ENCODE measurements at places on chromosomes 1 and 21.

GRCh38 chr1:29267321-29268070, 31.2 kb downstream of the PTPRU start:
- DNase-seq = no peak

- no peak for DNase-seq
Measured at GRCh38 chr21:41668686-41669532, 97.9 kb downstream of the RIPK4 start.

DNA sequence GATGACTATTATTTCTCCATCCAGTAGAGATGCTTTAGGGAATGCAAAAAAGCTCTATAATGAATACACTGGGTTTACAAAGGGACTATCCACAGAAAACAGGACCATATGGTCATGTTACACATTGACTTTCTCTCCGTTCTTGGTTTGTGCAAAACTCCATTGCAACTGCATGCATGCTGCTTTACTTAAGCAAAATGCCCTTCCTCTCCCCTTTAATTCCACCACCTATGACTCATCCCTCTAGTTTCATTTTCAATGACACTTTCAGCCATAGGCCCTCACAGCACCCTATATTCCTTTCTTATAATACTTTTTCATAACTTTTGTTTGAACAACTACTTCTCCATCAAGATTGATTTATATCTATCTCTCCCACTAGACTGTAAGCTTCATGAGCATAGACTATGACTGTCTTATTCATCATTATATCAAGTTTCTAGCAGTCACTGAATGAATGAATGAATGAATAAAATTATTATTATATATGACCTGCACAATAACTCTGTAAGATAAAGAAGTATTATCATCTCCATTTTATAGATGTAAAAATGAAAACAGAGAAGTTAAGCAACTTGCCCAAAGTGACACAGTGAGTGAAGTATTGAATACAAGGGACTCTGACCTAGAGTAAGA, 248.9 kb downstream of the PLPP3 start:
- no peak for DNase-seq

DNA sequence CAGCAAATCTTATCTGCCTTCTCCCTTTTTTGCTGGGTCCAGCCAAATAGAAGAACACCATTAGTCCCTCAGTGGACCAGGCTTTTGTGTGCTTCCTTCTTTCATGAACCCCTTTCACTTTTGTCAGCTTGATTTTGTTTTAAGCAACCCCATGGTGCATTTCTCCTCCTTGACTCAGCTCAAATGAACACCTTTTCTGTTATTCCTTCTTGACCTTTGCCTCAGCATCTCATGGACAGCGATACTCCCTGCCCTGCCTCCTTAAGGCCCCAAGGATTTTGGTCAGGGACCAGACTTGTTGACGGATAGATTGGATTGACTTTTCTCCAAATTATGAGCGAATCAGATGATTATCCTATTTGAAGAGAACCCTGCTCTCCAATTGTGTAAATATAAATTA, 356.6 kb upstream of the USP24 start:
- no peak for DNase-seq

DNA sequence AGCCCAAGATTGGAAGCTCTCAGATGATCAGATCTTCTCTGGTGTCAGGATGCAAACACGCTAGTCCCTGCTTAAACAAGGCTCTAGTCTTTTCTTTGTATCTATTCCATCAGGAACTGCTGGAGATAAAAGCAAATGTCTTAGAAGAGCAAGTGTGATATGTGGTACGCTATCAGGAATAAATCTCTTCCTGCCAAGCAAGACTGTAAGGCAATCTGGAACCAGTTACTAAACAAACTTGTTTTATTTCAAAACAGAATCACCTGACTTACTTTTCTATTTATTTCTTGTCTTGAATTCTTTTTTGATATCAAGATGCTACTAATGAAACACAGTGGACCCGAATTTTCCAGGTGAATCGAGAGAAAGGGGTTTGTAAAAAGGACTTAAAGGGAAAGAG, 139.9 kb upstream of the ZNF644 start:
- DNase-seq = no peak

DNA sequence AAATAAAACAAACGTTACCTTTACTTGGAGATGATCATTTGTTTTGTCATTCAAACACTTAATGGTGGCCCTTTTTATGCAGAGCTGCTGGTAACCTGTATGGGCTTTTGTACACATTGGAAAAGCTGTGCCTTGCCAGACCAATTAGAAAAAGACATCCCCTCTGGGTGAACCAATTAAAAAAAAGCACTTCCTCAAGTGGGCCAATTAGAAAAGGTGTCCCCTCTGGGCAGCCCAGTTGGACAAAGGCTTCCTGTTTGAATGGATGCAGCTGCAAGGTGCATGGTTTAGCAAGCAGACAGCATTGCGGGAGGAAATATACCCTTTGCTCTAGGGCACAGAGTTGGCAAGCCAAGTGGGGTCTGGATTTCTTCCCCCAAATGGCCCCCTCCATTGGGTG, 21.6 kb downstream of the HUNK start:
- DNase-seq = no peak

DNA sequence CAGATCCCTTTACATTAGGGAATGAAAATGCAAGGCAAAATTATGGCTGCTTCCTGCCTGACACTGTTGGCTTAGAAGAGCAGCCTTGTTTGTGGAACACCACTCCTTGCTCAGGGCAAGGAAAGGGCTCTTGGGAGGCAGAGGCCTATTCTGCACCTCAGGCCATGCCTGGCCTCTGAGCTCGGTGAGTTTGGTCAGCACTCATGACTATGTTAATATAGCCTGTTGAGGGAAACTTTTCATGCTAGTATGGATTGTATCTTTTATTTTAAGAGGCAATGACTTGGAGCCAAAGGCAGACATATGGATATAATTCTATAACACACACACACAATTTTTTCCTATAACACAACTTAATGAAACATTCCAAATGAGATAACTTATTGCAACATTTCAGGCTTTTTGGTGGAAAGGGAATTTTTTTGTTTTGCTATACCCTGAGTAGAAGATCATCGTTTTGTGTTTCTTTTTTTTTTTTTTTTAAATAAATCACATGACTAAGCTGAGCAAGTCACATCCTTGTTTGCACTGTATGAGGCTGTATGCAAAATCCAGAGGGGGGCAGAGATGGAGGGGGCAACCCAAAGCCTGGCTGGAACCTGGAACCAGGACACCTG, 5.6 kb upstream of the YRDC start:
- DNase-seq = no peak

DNA sequence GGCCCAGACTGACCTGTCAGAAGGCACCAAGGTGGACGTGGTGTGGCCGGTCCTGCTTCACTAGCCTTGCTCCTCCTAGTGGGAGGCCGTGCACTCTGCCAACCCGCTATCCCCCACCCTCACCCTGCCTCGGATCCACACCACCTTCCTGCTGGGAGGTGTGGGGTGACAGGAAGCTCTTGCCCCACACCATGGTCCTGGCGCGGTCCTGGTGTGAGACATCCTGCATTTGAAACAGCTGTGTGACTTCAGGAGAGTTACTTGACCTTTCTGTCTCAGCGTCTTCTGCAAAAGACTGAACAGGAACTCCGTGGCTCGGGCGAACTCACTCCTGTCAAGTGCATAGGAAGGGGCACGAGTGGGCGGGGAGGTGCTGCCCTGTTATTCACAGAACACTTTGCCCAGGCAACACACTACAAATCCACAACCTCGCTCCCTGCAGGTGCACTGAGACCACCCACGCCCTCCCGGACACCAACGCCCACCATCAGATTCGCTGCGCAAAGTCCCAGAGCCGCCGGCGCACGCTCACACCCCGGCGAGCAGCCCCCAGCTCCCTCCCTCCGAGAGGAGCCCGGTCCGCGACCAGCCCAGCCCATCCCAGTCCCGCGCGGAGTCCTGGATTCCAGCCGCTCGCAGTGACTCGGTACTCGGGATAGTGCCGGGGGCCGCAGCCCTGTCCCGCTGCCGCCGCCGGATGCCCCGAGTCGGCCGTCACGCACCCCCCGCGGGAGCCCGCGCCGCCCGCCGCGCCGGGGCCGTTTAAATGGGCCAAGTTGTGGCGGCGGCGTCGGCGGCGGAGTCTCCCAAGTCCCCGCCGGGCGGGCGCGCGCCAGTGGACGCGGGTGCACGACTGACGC, at the start of gene SAMD11:
SAMD11 (plus strand) TSS at position 793 of the 860 bp plus-strand sequence. CDS start 509 bp downstream, outside the sequence.
- DNase-seq = peak; percentile 66

GRCh38 chr1:215292932-215293331, 210.4 kb downstream of the KCNK2 start:
- no peak for DNase-seq

DNA sequence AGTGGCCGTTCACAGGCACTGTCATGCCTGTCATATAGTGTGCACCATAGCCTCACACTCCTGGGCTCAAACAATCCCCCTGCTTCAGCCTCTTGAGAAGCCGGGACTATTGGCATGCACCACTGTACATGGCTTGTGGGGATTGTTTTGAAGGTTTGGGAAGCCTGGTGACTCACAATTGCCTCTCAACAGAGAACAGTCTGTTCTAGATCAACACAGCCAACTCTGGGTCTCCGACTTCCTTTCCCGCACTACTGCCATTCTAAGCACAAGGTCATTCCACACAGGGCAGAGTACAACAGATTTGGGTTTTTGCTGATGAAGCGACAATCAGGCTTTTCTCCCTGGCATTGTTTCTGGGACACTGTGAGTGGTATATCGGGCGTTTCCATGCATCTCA, 15.5 kb upstream of the AHCTF1 start:
- DNase-seq = no peak

Data from NCI-H1105 treated with DMSO at 0.1 percent for 48 hours (cell line).